ENCODE measurements at places on chromosomes 5 and 9. TPM values are rescaled to one million over a fixed set of nuclear protein-coding genes. Genes with fewer than 3 reads are reported as not detected.

DNA sequence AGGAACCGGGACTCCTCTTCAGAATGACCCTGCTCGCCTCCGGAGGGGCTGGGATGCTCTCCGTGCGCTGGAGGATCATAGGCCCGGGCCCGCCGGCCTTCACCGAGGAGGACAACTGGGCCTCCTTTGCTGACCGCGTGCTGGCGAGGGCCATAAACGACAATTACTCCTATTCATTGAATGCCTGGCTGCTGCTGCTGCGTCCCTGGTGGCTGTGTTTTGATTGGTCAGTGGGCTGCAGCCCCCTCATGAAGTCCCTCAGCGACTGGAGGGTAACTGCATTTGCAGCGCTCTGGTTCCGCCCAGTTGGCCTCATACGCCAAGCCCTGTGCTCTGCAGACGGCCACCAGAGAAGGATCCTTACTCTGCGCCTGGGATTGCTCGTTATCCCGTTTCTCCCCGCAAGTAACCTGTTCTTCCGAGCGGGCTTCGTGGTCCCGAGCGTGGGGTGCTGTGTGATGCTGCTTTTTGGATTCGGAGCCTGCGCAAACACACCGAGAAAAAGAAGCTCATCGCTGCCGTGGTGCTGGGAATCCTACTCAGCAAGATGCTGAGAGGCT, 16.6 kb downstream of the OR2V1 start:
- DNase-seq, result no peak

ZBTB43 gene
- 6.1 TPM for polyA plus RNA-seq

GRCh38 chr5:34863946-34864345, 25.0 kb downstream of the TTC23L start:
- DNase-seq, result no peak

GRCh38 chr5:156354571-156354970, 27.6 kb downstream of the SGCD start:
- DNase-seq, result no peak

SIL1 gene
- 23.0 TPM for polyA plus RNA-seq

GRCh38 chr9:74729136-74729695, 158.5 kb downstream of the TRPM6 start:
- no peak for DNase-seq

MELK gene
- 68.6 TPM for polyA plus RNA-seq

DNA sequence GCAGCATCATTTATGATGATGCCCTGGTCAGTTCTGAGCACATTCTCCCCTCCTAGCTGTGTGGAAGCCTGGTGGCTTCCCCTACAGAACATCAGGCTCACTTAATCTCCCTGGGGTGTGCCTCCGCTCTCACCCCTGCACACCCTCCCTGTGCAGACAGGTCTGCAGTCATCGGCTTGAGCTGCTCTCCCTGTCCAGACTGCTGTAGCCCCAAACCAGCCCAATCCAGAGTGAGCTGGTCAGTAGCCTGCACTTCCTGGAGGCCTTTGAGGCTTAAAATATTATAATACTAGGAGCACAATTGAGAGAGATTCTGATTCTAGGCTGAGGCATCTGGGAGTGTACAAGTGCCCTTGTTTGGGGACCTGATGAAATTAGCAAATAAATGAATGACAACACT, 60.2 kb downstream of the PPARGC1B start:
- DNase-seq, result no peak

DNA sequence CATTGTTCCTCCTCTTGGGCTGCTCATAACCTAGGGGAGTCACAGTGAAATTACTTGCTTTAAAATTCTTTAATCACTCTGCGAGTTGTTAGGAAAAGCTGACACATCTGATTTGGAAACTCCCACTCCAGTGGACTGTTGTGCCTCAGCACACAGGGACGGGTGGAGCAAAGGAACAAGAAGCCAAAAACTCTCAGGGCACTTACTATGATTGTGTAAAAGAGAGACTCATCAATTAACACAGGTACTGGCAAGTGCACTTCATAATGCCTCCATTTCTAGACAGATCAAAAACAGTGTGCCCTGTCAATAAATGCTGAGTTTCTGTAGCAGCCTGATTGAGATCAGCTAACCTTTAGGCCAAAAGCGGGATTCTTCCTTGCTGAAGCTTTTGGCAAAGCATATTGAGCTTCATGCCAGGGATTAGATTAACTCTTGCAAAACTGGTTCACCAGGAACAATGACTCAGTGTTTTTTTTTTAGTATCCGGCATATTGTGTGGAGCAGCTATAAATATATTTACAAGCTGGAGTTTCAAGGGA, 55.9 kb downstream of the TMC1 start:
- peak; percentile 83 for DNase-seq

DNA sequence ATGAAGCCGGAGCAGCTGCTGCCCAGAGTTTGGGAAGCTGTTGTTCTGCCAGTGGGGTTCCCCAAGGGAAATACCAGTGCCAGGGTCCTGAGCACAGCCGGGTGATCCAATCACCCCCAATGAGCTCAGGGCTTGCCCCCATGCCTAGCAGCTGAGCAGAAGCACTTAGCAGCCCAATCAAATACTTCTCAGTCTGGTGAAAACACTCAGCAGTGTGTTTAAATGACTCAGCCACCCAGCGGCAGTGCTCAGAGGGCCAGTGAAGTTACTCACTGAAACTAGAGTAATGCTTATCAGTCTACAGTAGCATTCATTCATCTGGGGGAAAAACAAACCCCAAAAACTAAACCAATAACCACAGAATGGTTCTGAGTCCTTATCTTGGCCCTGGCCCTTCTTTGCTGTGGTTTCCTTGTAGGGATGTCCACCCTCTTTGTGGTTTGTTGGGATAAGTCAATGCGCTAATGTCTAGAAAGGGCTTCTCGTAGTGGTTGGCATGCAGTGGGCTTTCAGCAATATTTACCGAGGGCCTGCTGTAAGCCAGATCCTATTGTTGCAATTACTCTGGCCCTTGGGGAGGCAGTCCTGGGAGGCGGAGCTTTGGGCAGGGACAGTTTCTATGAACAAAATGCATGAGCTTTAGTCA, 43.1 kb downstream of the LHX2 start:
- DNase-seq, result no peak

DNA sequence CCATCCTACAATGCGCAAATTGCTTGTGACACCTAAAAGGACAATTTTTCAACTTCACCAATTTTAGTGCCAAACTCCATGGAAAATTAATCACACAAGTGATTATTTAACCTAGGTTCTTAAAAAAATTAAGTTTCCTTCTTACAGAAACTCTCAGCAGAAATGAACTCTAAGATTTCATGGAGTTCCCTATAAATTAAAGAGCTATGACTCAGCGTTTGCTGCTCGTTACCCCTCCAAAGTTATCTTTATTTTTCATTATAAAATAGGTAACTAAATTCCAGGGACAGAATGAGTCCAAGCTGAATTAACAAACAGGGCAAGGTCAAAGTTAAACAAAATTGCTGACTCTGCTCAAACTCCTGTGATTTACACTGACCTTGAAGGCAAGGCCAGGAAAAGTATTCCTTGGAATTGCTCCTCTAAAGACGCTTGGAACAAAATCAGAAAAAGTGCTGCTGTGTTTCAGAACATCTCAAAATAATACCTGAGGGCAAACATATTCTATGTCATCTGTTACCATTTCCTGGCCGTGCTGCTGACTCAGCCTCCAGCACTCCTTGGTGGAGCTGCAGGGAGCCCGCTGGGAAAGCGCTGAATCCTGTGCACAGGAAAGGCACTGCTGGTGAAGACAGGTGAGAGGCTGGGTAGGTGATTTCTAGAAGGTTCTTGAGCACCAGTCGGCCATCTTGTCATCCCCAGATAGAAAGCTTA, 2.5 kb upstream of the CMBL start:
- peak; percentile 62 for DNase-seq

- no peak for DNase-seq
These were observed 476.1 kb downstream of the CYLC2 start for GRCh38 chr9:103471241-103471640.

GRCh38 chr9:92173318-92173717, 58.1 kb upstream of the SPTLC1 start:
- DNase-seq, result no peak

- no peak for DNase-seq
These were observed 13.8 kb downstream of the DNAH5 start for GRCh38 chr5:13930541-13931171.

DNA sequence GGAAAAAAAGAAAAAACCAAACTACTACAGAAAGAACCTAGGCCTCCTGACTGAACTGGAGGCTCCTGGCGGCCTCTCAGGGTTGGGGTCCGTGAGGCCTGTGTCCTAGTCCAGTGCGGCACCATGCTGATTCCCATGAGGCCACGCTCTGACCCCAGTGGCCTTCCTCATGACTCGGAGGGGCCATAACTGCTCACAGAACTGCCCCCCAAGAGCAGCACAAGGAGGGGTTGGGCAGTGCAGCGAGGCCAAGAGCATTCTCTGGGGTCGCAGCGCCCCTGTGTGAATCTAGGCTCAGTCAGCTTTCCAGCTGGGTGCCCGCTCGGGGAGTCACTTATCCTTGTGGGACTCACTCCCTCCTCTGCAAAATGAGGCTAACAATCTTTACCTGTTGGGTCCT, 79.3 kb upstream of the FBXW11 start:
- no peak for DNase-seq

GRCh38 chr9:131657940-131658339, 81.9 kb downstream of the RAPGEF1 start:
- DNase-seq, result no peak

ASTN2 gene
- polyA plus RNA-seq, result 7.2 TPM

DNA sequence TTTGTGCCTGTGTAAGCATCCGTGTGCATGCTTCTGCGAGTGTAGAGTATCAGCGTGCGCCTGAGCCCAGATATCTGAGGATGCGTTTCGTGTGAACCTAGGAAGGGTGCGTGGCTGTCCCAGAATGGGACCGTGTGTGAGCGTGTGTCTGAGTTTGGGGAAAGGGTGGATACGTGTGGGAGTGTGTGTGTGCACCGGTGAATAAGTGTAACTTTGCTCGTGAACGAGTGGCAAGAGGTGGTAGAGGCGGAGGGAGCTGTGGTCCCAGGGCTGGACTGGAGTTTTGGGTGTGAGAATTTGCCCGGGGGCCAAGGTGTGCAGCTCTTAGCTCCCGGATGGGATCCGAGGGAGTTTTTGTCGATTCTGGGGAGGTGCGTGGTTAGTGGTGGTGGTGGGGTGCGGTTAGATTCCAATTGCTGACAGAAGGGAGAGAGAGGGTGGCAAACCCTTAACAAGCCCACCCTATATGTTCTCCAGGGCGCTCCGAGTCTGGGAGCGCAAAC, 686 bp upstream of the COL27A1 start:
- no peak for DNase-seq

DNA sequence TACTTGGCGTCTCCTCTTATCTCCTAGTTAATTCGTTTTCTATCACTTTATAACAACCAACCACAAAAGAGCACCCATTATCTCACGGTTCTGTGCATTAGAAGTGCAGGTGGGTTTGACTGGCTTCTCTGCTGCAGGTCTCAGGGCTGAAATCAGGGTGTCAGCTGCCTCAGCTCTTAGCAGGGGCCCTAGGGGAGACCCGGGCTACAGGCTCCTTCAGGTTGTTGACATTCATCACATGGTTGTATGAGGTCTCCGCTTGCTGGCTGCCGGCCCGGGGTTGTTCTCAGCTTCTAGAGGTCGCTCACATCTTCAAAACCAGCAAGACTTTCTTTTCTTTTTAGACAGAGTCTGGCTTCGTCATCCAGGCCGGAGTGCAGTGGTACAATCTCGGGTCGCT, 2.9 kb upstream of the ZMYND19 start:
- DNase-seq, result no peak

DNA sequence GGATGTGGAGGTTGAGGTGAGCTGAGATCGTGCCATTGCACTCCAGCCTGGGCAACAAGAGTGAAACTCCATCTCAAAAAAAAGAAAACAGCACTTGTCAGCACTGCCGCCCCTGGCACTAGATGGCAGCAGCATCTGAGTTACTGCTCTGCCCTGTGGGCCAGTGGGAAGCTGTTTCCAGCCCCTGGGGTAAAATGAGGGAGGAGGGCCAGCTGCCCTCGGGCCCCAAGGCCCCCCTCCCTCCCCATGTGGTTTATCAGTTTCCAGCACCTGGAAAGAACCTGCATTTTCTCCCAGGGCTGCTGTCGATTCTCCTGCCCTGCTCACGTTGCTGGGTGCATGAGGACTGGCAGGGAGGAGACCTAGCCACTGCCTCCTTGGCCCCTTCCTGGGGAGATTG, 13.2 kb upstream of the CEL start:
- peak; percentile 46 for DNase-seq

- no peak for DNase-seq
These were observed 21.9 kb downstream of the FBXO10 start for GRCh38 chr9:37554318-37554717.

DNA sequence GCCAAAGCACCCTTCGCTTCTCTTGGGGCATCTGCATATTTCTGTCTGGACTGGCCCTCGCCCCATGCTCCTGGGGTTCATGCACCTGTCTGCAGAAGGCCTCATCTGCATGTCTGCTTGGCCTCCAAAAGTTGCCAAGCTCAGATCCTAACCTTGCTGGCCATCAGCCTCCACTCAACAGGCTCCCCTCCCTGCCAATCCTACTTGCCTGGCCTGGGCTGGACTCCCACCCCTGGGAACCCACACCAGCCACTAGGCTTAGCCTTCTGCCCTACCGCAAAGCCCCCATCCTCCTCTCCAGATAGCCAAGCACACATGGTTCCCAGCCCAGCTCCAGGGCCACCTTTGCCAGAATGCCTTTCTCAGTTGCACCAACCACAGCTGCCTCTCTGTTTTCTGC, 159.8 kb downstream of the PAX5 start:
- DNase-seq, result no peak

DNA sequence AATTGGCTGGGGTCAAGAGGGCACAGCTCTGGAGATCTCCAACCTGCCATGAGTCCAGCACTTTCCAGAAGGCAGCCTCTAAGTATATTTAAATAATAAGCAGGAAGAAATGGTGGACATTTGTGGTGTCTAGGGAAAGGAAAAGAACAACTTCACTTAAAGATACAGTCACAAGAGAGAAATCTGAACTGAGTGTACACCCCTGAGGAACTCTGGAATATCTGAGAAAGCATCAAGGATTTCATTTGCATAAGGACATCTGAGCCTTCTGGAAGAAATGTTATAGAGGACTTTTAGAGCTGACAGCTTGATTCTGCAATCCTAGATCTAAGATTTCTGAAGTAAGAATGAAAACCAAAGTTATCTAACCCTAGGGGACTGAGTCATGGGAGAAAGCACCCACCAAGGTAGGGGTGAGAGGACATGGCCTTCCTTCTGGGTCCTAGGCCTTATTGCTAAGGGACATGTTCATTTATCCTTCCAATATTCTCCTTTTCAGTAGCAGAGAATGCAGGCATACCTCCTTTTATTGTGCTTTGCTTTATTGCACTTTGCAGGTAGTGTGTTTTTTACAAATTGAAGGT, 253.4 kb upstream of the SLC24A2 start:
- no peak for DNase-seq

DNA sequence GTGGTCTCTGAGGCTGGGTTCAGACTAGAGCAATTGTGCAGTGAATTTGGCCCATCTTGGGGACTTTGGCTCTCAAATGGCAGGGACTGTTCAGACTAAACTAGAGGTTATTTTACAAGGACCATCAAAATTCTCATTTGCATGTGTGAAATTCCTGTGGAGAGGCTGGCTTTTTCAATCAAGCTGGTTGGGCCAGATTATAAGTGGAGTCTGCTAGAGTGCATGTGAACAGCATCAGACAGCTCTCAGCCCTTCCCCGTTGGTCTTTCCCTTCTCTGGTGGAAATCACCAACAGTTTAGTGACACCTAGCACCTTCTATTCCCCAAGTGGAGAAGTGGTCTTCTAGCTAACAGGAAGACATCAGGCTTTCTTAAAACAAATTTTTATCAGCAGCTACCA, 301.3 kb downstream of the CWC27 start:
- DNase-seq, result no peak

Data from A549 (cell line).